ENCODE measurements at places on chromosomes 5 and 9.

DNA sequence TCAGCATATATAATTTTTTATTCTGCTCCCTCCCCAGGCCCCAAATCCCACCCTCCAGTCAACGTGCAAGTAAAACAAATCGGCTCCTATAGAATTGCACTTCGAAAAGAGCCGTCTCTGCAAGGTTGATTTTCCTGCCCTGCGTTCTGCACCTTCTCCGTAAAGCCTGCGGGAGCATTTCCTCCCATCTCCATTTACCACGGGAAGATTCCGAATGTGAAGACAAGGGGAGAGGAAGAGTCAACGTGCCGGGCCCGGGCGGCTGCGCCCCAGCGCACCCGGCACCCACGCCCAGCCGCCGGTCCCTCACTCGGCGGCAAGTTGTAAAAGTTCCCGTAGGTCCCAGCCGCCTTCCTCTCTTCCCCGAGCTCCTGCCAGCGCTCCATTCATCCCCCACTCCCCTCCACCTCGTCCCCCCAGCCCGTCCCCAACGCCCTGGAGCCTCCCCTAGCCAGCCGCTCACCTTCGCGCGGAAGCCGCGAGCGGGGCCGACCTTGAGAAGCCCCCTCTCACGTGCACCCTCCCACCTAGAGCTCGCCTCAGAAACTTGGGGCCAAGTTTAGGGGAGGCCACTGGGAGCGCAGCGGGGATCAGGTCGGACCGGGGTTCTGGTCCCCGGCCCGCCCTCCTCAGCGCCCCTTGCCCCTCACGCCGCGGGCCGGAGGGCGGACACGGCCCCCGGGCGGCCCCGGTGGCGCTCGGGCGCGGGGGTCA is 431 bp downstream of the BNC2 start:
- DNase-seq = no peak

DNA sequence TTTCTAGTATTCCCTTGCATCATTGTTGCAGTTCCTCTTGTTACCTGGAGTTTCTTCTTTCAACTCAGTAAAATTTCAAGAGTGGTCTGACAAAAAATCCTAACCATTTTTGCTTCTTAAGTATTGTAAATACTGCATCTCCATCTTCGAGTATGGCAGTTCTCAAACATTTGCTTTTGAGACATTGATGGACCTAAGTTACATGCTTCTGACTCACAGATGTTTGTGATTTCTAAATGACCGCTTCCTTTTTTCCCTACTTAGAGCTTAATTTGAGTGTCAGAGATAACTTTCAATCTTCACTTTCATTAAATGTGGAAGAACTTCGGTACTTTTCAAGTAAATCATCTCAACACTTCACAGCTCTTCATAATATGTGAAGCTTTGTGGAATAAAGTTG is 4.2 kb downstream of the UHRF2 start:
- no peak for DNase-seq

GRCh38 chr5:37787742-37788141 is 52.1 kb downstream of the GDNF start:
- DNase-seq = no peak

GRCh38 chr5:173434270-173434669 is 106.1 kb upstream of the STC2 start:
- no peak for DNase-seq

DNA sequence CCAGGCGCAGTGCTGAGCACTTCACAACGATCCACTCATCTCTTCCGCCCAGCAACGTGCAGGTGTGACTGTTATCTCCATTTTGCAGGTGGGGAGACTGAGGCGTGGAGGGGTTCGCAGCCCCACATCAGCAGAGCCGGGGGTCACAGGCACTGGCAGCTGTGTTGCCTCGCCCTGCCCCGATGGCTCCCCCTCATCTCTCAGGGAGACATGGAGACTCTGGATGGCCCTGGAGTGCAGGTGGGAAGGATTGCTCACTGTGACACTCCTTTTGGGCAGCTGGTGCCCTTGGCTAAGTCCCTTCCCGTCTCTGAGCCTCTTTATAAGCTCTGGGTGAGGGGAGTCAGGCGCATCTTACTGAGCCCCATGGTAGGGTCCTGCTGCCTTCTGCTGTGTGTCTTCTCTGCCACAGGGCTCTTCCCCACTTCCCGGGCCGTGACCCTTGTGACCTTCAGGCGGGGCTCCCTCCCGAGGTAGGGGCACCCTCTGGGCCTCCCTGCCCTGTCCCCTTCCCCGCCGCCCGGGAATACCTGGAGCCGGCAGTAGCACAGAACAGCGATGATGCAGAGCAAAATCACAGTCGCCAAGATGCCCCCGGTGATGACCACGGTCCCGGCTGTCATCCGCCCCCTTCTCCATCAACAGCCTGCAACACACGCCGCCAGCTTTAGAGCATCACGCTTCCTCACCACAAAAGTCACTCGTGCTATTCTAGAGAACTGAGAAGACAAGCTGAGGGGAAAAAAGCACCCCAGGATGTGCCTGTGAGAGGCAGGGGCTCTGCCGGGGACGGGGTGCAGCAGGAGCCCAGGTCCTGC is 29.4 kb downstream of the FAM163B start:
- DNase-seq = no peak

DNA sequence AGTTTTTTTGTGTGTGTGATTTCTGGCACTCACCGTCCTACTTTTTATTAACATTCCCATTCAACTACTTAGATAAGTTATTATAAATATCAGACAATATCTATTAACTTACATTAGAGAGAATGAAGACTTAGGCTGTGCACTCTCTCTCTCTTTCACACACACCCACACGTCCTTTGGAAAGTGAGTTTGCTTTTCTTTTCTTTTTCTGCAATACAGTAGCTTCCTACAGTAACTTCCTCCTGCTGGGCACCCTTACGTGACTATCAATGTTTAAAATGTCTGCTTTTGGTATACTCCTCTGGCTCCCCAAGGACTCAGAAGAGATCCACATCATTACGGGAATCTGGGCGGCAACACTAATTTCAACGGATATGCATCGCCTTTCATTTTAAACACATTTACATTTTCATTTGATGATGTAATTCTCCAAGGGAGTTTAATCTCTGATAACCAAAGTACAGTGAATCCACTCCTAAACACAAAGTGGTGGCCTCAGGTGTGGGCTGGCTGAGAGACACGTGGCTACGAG is 179.5 kb downstream of the MAPKAP1 start:
- DNase-seq = no peak

GRCh38 chr5:134975843-134976242 is 8.1 kb downstream of the CATSPER3 start:
- DNase-seq = no peak

DNA sequence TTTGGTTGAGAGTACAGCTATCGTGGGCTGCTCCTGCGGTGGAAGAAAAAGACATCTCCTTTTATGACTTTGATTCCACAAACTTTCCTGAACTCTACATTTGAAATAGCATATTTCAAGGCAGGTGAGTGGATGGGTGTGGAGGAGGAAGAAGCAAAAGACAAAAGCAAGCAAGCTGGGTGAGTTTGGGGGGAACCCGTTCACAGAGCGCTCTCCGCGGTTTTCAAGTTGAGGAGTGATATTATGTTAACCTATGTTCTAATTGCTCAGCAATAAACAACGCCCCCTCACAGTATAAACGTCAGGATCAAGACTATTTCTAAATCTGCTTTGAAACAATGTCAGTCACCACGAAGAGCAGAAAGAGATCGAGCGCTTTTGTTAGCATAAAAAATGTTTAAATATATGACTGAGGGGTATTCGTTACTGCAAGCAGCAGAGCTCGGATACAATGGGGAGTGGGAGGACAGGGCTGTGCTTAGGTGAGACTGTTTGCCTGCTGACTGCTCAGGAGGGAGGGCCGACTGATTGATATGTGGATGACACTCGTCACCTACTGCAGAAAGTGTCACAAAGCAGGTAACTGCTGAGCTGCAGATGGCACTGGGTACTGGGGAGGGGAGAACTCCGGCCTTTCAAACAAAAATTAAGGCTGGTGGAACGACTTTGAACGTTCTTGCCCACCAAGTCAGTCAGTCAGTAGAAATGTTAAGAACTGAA is 236.5 kb downstream of the DRD1 start:
- DNase-seq = no peak

DNA sequence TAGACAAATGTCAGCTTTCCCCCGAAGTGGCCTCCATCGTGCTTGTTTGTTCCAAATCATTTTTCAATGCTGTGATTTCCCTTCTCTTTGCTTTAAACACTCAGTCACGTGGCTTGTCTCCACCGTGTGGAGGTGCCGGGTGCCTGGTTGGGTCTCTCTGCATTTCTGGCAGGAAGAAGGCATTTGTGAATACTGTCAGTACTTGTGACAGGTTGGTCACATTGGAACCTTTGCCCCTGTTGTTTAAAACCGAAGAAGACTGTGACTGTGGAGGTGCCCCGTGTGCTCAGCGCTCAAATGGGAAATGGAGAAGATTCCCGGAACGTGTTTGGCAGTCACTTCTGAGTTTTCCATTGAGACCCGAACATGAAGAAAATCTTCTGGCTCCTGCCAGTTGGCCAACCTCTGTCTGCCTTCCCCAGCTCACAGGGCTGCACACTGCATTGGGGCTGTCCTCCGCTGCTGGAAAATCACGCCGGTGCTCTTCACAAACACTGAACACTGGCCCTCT is 74.6 kb downstream of the LMNB1 start:
- no peak for DNase-seq

DNA sequence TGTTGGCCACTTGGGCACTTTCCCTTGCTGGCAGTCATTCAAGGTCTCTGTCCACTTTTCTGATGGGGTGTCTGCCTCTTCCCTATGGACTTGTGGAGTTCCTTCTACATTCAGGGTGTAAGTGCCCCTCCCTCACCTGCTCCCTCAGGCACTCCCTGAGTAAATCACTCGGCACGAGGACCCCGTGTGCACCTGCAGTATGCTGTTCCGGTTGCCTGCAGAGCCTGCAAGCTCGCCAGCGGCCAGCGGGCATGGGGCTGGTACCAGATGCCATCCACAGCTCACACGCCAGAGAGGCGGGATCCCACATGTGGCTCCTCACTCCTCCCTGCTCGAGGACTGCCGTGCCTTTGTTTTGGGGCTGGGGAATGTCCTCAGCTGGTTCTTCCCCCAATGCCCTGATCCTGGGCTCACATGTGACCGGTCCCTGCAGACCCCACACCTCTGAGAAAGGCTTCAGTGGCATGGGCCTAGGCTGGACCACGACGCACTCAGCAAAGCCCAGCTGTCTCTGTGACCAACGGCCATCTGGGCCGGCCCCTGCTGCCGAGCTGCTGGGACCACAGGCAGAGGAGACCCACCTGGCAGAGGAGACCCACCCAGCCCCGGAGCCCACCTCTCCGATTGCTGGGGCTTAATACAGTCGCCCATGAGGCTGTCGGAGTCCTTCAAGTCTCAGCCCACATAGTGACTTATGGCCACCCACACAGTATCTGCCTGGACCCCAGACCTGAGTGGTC is 46.1 kb upstream of the CLPTM1L start:
- no peak for DNase-seq

- DNase-seq = no peak
Measured at GRCh38 chr9:95029288-95029687, 288.2 kb downstream of the FANCC start.

GRCh38 chr5:78495800-78496199 is 135.4 kb downstream of the SCAMP1 start:
- no peak for DNase-seq

DNA sequence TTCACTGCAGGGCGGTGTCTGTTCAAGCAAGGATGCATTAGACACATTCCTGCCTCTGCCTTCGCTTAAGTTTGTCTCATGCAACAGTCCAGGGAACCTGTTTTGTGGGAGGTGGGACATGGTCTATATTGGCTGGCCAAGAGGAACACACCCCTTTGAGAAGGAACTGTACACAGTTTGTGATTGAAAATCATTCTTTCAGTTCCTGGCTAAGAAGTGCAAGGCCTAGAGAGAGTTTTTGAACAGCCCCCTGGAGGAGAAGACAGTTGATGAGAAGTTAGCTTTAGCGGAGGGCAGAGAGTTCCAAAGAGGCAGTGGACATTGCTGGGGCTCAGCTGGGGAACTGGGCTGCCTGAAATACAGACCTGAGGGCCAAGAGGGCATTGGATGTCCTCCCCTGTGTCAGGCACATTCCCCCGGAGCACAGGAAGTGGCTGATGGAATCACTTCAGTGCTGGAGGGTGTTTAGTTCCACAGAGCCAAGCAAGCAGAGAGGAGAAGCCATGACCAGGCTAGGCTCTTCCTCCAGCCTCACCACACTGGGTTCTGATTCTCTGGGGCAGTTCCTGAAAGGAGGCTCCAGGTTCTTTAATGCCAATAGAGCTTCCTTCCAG is 66.6 kb downstream of the RGS3 start:
- DNase-seq = no peak

DNA sequence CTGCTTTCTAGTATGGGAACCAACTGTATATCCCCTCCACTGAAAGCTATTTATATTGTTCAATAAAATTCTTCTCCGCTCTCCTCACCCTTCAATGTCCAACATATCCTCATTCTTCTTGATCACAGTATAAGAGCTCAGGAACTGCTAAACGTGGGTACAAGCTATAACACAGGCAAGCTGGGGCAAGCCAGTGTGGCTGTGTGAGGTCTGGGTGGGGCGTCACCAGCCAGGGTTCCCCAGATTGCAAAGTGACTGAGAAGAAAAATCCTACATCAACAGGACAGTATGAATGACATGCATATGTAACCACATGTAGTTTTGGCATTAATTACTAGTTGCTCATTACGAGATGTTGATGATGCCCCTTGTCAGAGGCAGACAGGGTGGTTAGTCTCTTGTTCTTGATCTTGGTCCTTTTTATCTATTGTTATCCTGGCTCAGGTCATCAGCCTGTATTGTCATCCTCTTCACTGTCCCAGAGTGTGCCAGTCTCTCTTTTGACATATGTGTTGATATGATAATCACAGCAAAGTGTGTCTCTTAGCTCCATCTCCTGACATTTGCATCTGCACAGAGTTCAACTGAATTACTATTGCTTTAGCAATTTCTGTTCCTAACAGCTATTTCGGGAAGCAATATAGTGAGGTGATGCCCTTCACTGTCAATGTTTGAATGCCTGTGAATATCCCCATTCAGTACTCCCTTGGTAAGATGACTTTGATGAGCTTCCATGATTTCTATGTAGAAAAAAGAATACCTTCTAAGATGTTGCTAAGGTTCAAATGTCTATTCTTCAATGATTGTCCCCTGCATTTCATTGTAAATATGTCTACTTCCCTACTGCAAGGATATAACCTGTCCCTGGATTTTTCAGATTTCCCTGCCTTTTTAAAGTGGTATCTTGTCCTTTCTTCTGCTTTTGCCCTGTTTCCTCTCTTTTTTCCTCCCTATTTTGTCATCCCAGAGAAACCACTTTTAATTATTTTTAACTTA is 140.3 kb downstream of the MAT2B start:
- DNase-seq = no peak

GRCh38 chr9:24936117-24936516 is 390.4 kb upstream of the IZUMO3 start:
- DNase-seq = no peak

- DNase-seq = no peak
Measured at GRCh38 chr9:132497731-132498130, 84.7 kb upstream of the BARHL1 start.

DNA sequence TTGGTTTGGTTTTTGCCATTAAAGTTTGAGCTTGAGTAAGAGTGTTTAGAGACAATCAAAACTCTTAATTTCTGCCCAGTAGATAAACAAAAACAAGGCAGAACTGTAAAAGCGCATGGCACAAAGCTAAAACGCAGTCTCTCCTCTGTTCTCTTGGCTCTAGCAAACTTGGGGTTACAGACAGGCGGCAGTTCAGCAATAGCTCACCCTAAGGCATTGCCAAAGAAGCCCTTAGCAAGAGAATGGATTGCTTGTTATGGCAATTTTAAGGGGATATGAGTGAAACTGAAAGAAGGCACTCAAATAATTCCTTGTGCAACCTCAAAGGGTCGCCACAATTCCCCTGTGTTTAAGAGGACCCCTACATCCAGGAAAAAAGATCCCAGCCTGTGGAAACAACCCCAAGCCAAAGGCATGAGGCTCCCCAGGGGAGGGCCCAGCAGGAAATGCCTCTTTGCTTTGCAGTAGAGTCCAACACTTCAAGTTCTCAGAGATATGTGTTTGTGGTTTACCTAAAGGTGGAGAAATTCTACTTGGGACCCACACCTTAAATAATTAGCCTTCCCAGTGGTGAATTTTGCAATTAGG is 317.0 kb upstream of the MPDZ start:
- no peak for DNase-seq
